ENCODE measurements at places on chromosomes 3 and 15. TPM values are rescaled to one million over a fixed set of nuclear protein-coding genes. Genes with fewer than 3 reads are reported as not detected.

Gene SERINC4
- not detected for polyA plus RNA-seq

Gene DLEC1
- 0.02 TPM for polyA plus RNA-seq

DNA sequence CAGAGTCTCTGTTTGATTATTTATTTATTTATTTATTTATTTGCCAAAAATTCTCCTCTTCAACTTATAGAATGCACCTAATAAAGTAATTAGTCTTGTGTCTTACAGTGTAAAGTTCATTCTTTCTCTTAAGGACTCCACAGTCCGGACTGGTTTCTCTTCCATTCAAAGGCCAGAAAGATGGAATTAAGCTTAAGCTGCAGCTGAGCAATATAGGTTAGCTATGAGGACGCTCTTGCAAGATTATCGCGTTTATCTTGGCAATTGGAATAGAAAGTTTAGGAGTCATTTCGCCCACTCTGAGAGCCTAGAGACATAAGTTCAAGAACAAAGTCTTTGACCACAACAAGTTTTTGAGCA, 15.0 kb downstream of the TAGLN3 start:
- DNase-seq, result no peak
- H3K4me1 ChIP-seq, result peaks cover 8% of the 10 kb centered on the region
- H3K27me3 ChIP-seq, result no peaks in the 10 kb centered on the region
- no peak overlapping the region for H3K27ac ChIP-seq

DNA sequence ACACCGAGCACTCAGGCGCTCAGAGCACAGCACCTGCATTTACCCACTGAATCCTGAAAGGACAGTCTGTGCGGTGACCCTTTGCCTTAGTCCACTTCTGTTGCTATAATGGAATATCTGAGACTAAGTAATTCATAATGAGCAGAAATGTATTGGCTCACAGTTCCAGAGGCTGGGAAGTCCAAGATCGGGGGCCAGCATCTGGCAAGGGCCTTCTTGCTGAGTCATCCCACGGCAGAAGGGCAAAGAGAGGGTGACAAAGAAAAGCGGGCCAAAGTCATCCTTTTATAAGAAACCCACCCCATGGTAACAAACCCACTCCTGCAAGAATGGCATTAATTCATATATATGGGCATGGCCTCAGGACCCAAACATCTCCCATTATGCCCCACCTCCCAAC, 27.7 kb downstream of the POC1A start:
- no peak overlapping the region for H3K4me3 ChIP-seq
- no peak overlapping the region for H3K27ac ChIP-seq
- H3K4me1 ChIP-seq, result peaks cover 21% of the 10 kb centered on the region

DNA sequence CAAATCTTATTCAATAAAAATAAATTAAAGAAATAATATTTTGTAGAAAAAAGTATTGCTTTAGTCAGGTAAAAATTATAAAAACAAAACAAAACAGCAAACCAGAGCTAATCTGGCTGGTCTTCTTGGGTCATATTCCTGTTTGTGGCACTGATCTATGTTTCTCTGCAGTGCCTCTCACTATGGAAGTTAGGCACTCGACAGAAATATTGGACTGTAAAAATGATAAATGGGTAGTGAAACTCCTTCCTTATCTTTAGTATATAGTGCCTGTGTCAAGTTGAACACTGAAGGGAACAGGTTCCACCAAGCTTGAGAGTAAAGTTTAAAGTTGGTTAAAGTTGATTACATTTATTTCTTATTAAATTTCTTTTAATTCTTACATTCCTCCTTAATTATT, 1195.6 kb upstream of the GBE1 start:
- DNase-seq, result no peak
- H3K4me3 ChIP-seq, result no peak overlapping the region
- H3K27me3 ChIP-seq, result no peaks in the 10 kb centered on the region
- no peaks in the 10 kb centered on the region for H3K4me1 ChIP-seq
- no peaks in the 10 kb centered on the region for H3K36me3 ChIP-seq
- H3K27ac ChIP-seq, result no peak overlapping the region

- H3K36me3 ChIP-seq, result no peaks in the 10 kb centered on the region
- peaks cover 32% of the 10 kb centered on the region for H3K27me3 ChIP-seq
- H3K4me3 ChIP-seq, result no peak overlapping the region
- H3K4me1 ChIP-seq, result no peaks in the 10 kb centered on the region
- no peak for DNase-seq
- H3K27ac ChIP-seq, result no peak overlapping the region
Measured at GRCh38 chr3:50194128-50194902, 2.9 kb downstream of the GNAT1 start.

DNA sequence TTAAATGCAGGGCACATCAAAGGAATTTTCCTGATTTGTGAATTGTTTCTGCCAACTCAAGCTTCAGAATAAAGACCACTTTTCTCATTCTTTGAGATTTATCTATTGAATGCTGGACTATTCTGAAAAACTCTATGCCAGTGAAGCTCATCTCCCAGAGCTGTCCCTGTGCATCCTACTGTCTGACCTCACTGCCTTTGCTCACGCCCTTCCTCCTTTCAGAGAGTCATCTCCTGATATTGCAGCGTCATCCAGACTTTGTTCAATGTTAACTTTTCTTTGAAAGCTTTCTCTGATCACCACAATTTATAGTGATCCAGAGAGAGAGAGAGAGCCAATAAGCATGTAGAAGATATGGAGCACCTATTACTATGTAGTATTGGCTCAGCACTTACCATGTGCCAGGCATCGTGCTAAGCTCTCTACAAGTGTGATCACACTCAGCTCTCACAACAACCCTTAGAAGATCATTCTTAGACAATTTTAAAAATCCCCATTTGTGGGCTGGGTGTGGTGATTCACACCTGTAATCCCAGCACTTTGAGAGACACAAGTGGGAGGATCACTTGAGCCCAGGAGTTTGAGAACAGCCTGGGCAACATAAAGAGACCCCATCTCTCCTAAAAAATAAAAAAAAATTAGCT, 30.2 kb upstream of the TLE3 start:
- no peaks in the 10 kb centered on the region for H3K36me3 ChIP-seq
- peaks cover 50% of the 10 kb centered on the region for H3K27me3 ChIP-seq
- H3K27ac ChIP-seq, result no peak overlapping the region

GRCh38 chr3:15341030-15341726, 8.8 kb upstream of the SH3BP5 start:
- H3K36me3 ChIP-seq, result no peaks in the 10 kb centered on the region
- no peak overlapping the region for H3K27ac ChIP-seq
- H3K4me1 ChIP-seq, result no peaks in the 10 kb centered on the region
- peaks cover 14% of the 10 kb centered on the region for H3K27me3 ChIP-seq
- DNase-seq, result no peak
- no peak overlapping the region for H3K4me3 ChIP-seq

DNA sequence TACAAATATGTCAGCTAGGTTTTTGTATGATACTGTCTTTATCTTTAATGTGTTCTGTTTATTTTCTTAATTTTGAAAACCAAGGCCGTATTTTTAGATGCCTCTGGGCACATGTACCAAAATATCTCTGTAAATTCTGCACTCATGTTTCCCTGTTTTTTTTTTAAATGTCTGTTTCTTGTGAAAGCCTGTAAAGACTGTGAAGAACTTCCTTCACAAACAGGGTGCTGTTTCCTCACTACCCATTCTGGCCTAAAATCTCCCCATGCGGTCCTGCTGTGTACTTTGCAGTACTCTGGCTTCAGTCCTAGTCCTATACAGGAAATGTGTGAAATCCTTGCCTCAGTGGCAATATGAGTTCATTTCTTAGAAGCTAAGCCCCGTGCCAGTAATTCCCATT, 133.4 kb upstream of the ZBTB20 start:
- H3K4me3 ChIP-seq, result no peak overlapping the region
- DNase-seq, result no peak
- H3K27me3 ChIP-seq, result no peaks in the 10 kb centered on the region
- H3K27ac ChIP-seq, result no peak overlapping the region
- H3K36me3 ChIP-seq, result no peaks in the 10 kb centered on the region

All from keratinocyte (primary cell).